Chondrocyte (in vitro differentiated cells): ENCODE measurements at places on chromosomes 11 and 22.

DNA sequence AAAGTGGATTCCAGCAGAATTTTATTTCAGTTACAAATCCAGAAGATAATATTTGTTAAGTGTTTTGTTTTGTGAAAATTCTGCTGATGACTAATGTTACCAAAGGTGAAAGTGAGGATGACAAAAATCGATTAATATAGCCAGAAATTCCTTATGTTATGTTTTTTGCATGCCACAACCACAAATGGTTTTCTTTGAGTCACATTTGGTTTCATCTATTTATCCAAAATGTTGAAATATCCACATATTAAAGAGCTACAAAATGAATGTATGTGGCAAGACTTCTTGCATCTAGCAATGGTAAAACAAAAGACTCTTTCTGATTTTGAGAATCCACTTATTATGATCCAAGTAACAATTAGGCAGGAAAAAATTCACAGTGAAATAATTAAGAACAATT, 150.1 kb upstream of the LRRC4C start:
- H3K27ac ChIP-seq: no peak overlapping the region
- H3K27me3 ChIP-seq: no peaks in the 10 kb centered on the region
- H3K36me3 ChIP-seq: no peaks in the 10 kb centered on the region
- DNase-seq: no peak
- no peak overlapping the region for H3K4me3 ChIP-seq

DNA sequence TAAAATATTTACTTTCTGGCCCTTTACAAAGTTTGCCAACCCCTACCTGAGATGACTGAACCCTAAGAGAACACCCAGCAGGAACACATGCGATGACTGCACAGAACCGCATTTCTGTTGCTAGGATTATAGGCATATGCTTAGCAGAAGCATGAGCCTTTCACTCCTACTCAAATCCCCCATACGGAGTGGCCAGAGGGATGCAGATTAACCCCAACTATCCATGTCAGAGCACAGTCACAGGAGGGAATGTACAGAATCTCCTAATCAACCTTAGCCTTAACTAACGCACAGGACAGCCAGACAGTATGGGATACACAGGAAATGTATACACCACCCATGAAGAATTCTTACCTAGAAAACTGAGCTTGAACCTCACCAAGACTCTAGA, 6.2 kb downstream of the HPS4 start:
- H3K4me1 ChIP-seq: peaks cover 70% of the 10 kb centered on the region
- no peak for DNase-seq
- H3K27me3 ChIP-seq: no peaks in the 10 kb centered on the region
- no peak overlapping the region for H3K4me3 ChIP-seq
- H3K36me3 ChIP-seq: peaks cover 16% of the 10 kb centered on the region

DNA sequence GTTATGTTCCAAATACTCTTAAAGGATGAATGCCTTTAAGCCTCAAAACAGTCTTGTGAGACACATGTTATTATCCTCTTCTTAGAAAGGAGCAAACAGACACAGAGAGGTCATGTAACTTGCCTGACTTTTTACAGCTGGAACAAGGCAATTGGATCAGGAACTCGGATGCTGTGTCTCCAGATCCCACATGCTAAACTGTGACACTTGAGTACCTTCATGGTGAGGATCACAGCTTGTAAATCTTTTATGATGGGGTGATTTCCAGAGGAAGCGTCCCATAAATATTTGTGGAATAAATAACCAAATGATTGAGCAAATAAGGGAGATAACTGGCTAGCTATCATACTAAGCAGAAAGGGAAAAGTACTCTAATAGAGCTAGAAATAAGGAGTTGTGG, 171.2 kb downstream of the C11orf91 start:
- no peak overlapping the region for H3K4me3 ChIP-seq
- no peak overlapping the region for H3K27ac ChIP-seq
- H3K27me3 ChIP-seq: no peaks in the 10 kb centered on the region
- peaks cover 8% of the 10 kb centered on the region for H3K4me1 ChIP-seq
- no peak for DNase-seq
- peaks cover 2% of the 10 kb centered on the region for H3K36me3 ChIP-seq

- DNase-seq: no peak
- peaks cover 52% of the 10 kb centered on the region for H3K4me1 ChIP-seq
- peak overlapping the region; percentile 55 for H3K27ac ChIP-seq
- H3K4me3 ChIP-seq: no peak overlapping the region
- no peaks in the 10 kb centered on the region for H3K27me3 ChIP-seq
These were observed 157.9 kb downstream of the FEZ1 start for GRCh38 chr11:125337836-125338834.

DNA sequence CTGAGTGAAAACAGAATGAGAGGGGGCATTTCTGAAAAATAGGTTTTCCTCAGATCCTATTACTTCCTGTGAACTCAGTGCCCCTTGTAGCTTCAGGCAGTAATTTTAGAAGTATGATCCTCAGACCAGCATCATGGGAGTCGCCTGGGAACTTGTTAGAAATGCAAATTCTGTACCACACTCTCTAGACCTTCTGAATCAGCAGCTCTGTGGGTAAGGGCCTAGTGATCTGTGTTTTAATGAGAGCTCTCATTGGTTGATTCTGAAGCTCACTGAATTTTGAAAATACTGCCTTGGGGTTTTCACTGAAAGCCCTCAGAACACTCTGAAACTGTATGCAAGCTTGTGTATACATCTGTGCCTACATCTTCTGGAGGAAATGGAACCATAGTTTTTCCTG, 647.2 kb upstream of the ANO5 start:
- H3K27me3 ChIP-seq: peaks cover 2% of the 10 kb centered on the region
- H3K4me1 ChIP-seq: no peaks in the 10 kb centered on the region
- DNase-seq: no peak
- no peaks in the 10 kb centered on the region for H3K36me3 ChIP-seq

GRCh38 chr11:131749101-131749500, 378.7 kb downstream of the NTM start:
- H3K4me1 ChIP-seq: peaks cover 35% of the 10 kb centered on the region
- no peak overlapping the region for H3K4me3 ChIP-seq
- H3K36me3 ChIP-seq: no peaks in the 10 kb centered on the region
- no peak for DNase-seq

DNA sequence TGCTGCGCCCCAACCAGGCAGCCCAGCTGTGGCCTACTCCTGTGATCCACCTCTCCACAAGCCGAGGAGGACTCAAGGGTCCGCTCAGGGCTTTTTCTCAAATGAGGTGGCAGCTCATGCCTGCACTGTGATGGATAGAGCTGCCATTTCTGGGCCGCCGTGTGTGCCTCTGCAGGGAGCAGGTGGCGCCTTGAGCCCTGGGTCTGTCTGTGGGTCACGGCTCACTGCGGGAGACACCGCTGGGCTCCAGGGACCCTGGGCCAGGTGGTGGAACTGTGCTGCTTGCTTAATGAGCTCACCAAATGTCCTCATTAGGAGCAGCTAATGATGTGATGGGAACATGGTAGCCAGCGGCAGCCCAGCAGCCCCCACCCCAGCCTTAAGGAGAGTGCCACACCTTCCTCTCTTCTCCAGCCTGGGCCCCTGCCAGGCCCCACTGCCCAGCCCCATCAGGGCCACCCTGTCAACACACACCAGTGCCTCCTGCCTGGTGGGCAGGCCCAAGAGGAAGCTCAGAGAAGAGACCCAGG, 50.8 kb downstream of the DHCR7 start:
- no peak for DNase-seq
- no peaks in the 10 kb centered on the region for H3K36me3 ChIP-seq
- no peaks in the 10 kb centered on the region for H3K4me1 ChIP-seq
- no peak overlapping the region for H3K4me3 ChIP-seq
- no peak overlapping the region for H3K27ac ChIP-seq
- peaks cover 26% of the 10 kb centered on the region for H3K27me3 ChIP-seq

GRCh38 chr22:44396727-44397722, 84.3 kb upstream of the SHISAL1 start:
- H3K27ac ChIP-seq: no peak overlapping the region
- peaks cover 4% of the 10 kb centered on the region for H3K4me1 ChIP-seq
- DNase-seq: peak; percentile 72
- H3K27me3 ChIP-seq: peaks cover 40% of the 10 kb centered on the region
- no peak overlapping the region for H3K4me3 ChIP-seq

- H3K4me3 ChIP-seq: no peak overlapping the region
- H3K36me3 ChIP-seq: peaks cover 8% of the 10 kb centered on the region
- no peaks in the 10 kb centered on the region for H3K27me3 ChIP-seq
These were observed 46.3 kb downstream of the BRD1 start for GRCh38 chr22:49781289-49781782.

DNA sequence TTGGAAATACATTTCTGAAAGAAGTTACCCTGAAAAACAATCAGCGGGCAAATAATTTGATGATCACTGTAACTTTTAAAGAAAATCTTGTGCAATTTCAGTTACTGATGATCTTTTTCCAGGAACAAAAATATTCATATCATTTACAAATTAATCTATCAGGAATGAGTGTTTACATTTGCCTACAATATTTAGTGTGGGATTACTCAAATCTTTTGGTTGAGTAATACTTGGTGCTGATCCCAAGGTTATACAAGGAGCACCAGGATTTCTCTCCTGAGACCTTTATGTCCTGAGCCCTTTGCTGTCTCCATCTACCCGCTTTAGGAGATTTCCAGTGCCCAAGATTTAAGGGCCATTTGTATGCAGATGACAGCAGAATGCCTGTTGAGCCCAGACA, 116.1 kb downstream of the ATXN10 start:
- H3K27me3 ChIP-seq: no peaks in the 10 kb centered on the region
- H3K4me1 ChIP-seq: peaks cover 59% of the 10 kb centered on the region
- no peak overlapping the region for H3K4me3 ChIP-seq

DNA sequence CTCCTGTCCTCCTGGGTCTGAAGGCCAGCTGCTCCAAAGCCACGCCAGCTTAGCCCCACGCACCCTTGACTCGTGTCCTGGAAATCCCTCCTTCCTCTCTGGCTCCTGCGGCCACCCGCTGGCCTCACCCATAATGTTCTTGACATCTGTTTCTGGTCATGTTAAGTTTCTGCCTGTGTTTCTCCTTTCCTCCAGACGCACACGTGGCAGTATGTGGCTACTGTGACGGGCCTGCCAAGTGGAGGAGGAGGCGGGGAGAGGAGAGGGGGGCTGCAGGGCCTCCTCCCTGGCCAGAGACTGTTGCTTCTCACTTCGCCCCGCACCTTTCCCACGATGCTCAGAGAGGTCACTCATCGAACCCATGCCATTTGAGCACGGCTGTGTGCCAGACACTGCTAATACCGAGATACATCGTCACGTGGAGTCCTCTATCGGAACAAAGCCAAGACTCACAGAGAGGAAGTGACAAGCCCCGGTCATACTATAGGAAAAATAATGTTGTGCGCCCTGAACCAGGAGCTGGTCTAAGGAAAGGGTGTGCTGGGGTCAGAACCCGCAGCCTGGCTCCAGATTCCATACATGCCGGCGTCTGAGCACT, 11.5 kb downstream of the C1QTNF6 start:
- H3K27ac ChIP-seq: peak overlapping the region; percentile 94
- H3K36me3 ChIP-seq: no peaks in the 10 kb centered on the region
- peak; percentile 75 for DNase-seq
- peaks cover 7% of the 10 kb centered on the region for H3K27me3 ChIP-seq
- H3K4me3 ChIP-seq: peak overlapping the region; percentile 32

DNA sequence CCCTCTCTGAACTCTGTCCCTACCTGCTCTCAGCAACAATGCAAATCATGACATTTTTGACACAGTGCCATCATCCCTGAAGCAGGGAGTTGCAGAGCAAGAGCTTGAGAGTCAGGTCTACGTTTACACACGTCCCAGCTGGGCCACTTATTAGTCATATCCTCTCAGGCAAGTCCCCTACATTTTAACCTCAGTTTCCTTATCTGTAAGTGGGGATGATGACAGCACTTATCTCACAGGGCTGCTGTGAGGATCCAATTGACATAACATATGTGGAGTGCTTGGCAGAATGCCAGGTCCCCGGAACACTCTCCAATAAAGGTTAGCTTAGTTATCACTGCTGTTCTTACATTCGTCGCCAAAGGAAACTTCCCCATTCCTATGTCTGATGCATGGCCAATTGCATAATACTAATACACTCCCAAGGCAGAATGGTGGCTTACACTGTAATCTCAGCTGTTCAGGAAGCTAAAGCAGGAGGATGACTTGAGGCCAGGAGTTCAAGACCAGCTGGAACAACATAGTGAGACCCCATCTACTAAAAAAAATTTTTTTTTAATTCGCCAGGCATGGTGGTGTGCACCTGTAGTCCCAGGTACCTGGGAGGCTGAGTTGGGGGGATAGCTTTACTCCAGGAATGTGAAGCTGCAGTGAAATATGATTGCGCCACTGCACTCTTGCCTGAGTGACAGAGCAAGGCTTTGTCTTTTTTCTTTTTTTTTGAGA, 16.6 kb downstream of the ASCC2 start:
- H3K4me1 ChIP-seq: peaks cover 8% of the 10 kb centered on the region
- H3K27me3 ChIP-seq: no peaks in the 10 kb centered on the region
- no peak for DNase-seq
- H3K27ac ChIP-seq: peak overlapping the region; percentile 57
- peaks cover 33% of the 10 kb centered on the region for H3K36me3 ChIP-seq
- no peak overlapping the region for H3K4me3 ChIP-seq

DNA sequence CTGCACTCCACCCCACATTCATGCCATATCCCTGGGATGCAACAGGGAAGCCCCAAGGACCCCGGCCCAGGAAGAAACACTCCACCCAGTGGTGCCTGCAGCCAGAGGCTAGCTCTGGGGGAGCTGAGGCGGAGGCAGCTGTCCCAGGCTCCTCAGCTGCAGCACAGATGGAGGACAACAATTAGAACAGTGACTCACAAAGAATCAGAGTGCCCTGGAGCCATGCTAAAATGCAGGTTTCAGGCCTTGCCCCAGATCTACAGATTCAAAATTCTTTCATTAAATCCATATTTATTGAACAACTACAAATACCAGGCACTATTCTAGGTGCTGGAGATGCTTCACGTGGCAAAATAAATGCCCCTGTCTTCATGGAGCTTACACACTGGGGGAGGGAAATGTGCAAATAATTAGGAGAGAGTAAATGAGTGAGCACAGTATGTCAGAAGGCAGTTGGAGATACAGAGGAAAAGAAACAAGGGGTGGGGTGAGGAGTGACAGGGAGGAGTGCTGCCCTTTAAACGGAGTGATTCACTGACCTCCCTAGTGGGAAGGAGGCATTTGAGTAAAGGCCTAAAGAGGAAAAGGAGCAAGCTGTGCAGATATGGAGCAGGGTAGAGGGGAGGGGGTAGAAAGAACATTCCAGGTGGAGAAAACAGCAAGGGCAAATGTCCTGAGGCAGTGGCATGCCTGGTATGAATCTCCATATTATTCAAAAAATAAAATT, 73.3 kb upstream of the CSNK2A3 start:
- H3K27me3 ChIP-seq: peaks cover 3% of the 10 kb centered on the region
- H3K36me3 ChIP-seq: peaks cover 26% of the 10 kb centered on the region
- H3K4me3 ChIP-seq: no peak overlapping the region
- DNase-seq: no peak
- peaks cover 35% of the 10 kb centered on the region for H3K4me1 ChIP-seq
